ENCODE measurements at places on chromosomes 6 and 20. TPM values are rescaled to one million over a fixed set of nuclear protein-coding genes. Genes with fewer than 3 reads are reported as not detected.

IL17A gene
- total RNA-seq, result not detected

OTOR gene
- not detected for total RNA-seq

- no peak overlapping the region for H3K4me3 ChIP-seq
- H3K4me1 ChIP-seq, result no peaks in the 10 kb centered on the region
- no peaks in the 10 kb centered on the region for H3K27me3 ChIP-seq
- peak; percentile 57 for DNase-seq
- no peaks in the 10 kb centered on the region for H3K36me3 ChIP-seq
These were observed 66.6 kb downstream of the PREX1 start for GRCh38 chr20:48761023-48761785.

HMGCLL1 gene
- not detected for total RNA-seq

DNA sequence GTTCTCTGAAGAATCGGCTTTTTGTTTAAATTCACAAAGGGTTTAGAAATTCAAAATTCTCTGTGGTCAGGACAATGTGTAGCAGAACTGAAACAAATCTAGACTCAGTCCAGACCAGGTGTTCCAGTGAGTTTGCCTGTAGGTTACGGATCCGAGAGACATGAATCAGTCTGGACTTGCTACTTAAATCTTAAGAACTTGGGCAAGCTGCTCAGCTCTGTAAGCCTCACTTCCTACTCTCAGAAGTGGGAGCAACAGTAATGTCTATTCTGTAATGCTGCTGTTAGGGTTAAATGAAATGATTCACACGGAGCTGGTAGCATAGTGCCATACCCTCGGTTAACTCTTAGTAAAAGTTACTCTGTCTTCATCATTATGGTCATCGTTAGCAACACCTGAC lies 37.7 kb downstream of the HECA start:
- no peak for DNase-seq
- no peak overlapping the region for H3K4me3 ChIP-seq
- no peaks in the 10 kb centered on the region for H3K4me1 ChIP-seq
- H3K36me3 ChIP-seq, result no peaks in the 10 kb centered on the region
- no peaks in the 10 kb centered on the region for H3K27me3 ChIP-seq

GRCh38 chr6:4693173-4693970 lies 82.8 kb upstream of the CDYL start:
- H3K36me3 ChIP-seq, result no peaks in the 10 kb centered on the region
- no peaks in the 10 kb centered on the region for H3K4me1 ChIP-seq
- DNase-seq, result no peak

LTB gene
- not detected for total RNA-seq

- H3K36me3 ChIP-seq, result no peaks in the 10 kb centered on the region
- no peak for DNase-seq
- H3K4me3 ChIP-seq, result no peak overlapping the region
- no peaks in the 10 kb centered on the region for H3K27me3 ChIP-seq
- peaks cover 22% of the 10 kb centered on the region for H3K4me1 ChIP-seq
These were observed 15.1 kb downstream of the PCK1 start for GRCh38 chr20:57576002-57576401.

OR2J2 gene
- not detected for total RNA-seq

DNA sequence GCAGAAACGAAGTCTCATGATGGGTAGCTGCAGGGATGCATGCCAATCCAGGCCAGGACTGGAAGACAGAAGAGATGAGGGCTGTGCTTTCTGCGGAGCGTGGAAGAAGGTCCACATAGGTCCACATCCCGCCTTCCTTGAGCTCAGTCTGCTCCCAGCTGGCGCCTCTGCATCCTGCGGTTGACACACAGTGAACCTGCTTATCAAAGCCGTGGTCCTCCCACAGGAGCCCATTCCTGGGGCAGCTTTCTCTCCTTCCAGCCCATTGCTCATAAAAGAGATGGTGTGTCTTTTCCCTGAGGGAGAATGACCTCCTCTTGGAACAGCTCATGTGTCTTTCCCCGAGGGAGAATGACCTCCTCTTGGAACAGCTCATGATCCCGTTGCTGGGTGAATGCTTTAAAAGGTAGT lies 225.4 kb downstream of the CDH4 start:
- H3K4me3 ChIP-seq, result no peak overlapping the region
- DNase-seq, result no peak
- H3K4me1 ChIP-seq, result no peaks in the 10 kb centered on the region
- H3K27ac ChIP-seq, result no peak overlapping the region
- H3K36me3 ChIP-seq, result no peaks in the 10 kb centered on the region
- H3K27me3 ChIP-seq, result no peaks in the 10 kb centered on the region

GRCh38 chr20:42276718-42277602 lies 658.8 kb upstream of the CHD6 start:
- H3K27me3 ChIP-seq, result no peaks in the 10 kb centered on the region
- H3K4me3 ChIP-seq, result no peak overlapping the region
- no peak overlapping the region for H3K27ac ChIP-seq
- no peak for DNase-seq
- no peaks in the 10 kb centered on the region for H3K36me3 ChIP-seq

KCNK17 gene
- total RNA-seq, result not detected

GRCh38 chr6:90183587-90184333 lies 112.9 kb downstream of the BACH2 start:
- H3K4me3 ChIP-seq, result no peak overlapping the region
- no peaks in the 10 kb centered on the region for H3K27me3 ChIP-seq
- no peaks in the 10 kb centered on the region for H3K36me3 ChIP-seq
- DNase-seq, result no peak

C4B gene
- total RNA-seq, result 20.3 TPM

ID4 gene
- total RNA-seq, result 5.7 TPM

GABRR1 gene
- total RNA-seq, result not detected

- H3K4me1 ChIP-seq, result peaks cover 9% of the 10 kb centered on the region
- H3K27ac ChIP-seq, result peak overlapping the region; percentile 40
- DNase-seq, result no peak
- H3K36me3 ChIP-seq, result no peaks in the 10 kb centered on the region
These were observed 47.2 kb downstream of the DHX35 start for GRCh38 chr20:39009348-39009747.

DNA sequence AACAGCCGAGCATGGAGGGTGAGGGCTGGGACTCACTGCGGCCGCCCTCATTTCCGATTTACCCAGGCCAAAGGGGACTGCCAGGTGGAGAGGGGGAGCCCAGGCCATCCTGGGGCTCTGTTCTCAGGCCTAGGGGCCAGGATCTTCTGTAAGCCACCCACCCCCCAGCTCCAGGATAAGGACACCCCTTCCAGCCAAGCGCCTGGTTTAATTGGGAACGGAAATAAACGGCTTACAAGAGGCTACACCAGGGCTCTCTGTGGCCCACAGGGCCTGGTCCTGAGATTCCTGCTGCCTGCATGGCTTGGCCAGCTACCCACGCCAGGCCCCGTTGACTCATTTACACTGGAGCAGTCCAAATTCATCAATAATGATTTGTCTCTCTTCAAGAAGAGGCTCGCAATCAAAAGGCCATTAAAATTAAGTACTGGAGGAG lies 68.1 kb upstream of the TOP1 start:
- peaks cover 4% of the 10 kb centered on the region for H3K27me3 ChIP-seq
- DNase-seq, result no peak

DNA sequence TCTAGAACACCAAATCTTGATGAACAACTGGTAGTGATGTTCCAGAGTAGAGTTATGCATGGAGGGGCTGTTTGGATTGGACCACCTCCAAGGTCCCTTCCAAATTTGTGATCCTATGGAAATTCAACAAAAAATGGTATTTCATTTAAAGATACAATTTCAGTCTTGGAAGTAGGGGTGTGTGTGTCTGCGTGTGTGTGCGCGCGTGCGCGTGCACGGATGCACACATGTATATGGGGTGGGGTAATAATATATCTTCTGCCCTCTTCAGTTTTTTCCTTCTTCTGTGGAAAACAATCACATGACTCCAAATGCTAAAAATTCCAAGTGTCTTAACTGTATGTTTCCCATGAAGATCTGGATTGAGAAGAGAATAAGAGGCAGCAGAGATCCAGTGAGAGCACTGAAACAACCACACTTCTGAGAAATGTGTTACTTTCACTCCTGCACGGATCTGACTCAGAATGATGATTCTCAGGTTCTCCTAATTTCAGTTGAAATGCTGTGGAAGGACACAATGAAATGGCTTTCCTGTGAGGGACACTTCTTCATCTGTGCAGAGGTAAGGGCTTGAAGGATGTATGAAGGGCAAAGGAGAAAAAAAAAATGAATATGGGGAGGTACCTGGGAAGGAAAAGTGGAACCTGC lies 10.6 kb upstream of the IL17F start:
- no peaks in the 10 kb centered on the region for H3K4me1 ChIP-seq
- H3K36me3 ChIP-seq, result no peaks in the 10 kb centered on the region
- no peak overlapping the region for H3K4me3 ChIP-seq
- peaks cover 32% of the 10 kb centered on the region for H3K27me3 ChIP-seq

- H3K27me3 ChIP-seq, result no peaks in the 10 kb centered on the region
- H3K4me1 ChIP-seq, result peaks cover 7% of the 10 kb centered on the region
- no peak overlapping the region for H3K4me3 ChIP-seq
- H3K27ac ChIP-seq, result no peak overlapping the region
These were observed 71.0 kb upstream of the SIRPA start for GRCh38 chr20:1824181-1824580.

- H3K4me1 ChIP-seq, result no peaks in the 10 kb centered on the region
- no peak overlapping the region for H3K27ac ChIP-seq
- H3K36me3 ChIP-seq, result no peaks in the 10 kb centered on the region
These were observed 28.9 kb upstream of the CD83 start for GRCh38 chr6:14088600-14089192.

DNA sequence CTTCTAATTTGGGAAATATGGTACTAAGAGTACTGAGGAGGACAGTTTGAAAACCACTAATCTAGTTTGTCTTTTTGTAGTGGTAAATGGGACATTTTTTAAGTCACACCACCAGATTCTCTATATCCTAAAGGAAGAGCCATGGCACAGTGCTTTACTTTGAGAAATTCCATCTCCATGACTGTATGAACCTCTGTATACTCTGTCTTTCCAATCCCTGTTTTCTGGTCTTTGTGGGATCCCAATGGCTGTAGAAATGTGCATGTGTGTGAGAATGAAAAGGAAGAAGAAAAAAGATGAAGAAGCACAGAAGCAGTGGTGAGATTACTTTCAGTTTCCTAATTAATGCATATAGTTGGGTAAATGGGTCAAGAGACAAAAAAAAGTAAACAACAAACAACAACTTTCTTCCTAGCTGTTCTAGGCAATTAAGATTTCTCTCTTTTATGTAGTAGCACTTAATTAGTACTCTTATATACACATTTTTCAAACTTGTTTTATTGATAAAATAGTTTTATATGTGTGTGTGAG lies 141.2 kb upstream of the HCRTR2 start:
- H3K27me3 ChIP-seq, result no peaks in the 10 kb centered on the region
- DNase-seq, result no peak
- H3K36me3 ChIP-seq, result no peaks in the 10 kb centered on the region
- no peak overlapping the region for H3K4me3 ChIP-seq
- no peak overlapping the region for H3K27ac ChIP-seq

C6orf132 gene
- 26.1 TPM for total RNA-seq

GRCh38 chr6:157291356-157291755 lies 32.0 kb downstream of the TMEM242 start:
- no peaks in the 10 kb centered on the region for H3K4me1 ChIP-seq
- H3K27ac ChIP-seq, result no peak overlapping the region
- H3K36me3 ChIP-seq, result peaks cover 2% of the 10 kb centered on the region
- no peak for DNase-seq
- no peaks in the 10 kb centered on the region for H3K27me3 ChIP-seq
- no peak overlapping the region for H3K4me3 ChIP-seq

DNA sequence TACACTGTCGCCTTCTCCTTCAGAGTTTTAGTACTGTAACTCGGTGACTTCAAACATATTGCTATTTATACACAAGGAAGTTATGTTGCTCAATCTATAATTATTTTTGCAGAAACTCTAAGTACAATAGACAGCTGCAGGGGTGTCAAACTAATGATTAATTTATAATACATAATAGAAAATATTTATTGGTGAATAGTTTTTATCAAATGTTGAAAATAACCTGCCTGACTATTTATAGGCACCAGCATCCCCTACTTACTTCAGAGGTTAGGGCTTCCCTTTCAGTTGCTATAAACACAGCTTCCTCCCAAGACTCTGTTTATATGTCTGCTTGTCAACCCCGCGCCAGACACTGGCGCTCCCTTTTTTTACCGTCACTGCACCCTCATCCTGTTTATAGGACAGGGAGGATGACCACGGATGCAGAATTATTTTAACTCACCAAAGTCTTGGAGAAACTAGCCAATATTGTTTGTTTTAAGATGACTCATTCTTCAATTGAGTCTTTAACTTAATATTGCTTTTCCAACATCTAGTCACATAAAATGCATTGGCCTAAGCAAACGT lies 225.0 kb downstream of the ALDH8A1 start:
- no peaks in the 10 kb centered on the region for H3K36me3 ChIP-seq
- no peak overlapping the region for H3K4me3 ChIP-seq
- no peak for DNase-seq
- peaks cover 10% of the 10 kb centered on the region for H3K4me1 ChIP-seq
- H3K27me3 ChIP-seq, result no peaks in the 10 kb centered on the region

- H3K27me3 ChIP-seq, result peaks cover 39% of the 10 kb centered on the region
- peak; percentile 16 for DNase-seq
- peaks cover 4% of the 10 kb centered on the region for H3K4me1 ChIP-seq
- no peak overlapping the region for H3K4me3 ChIP-seq
- H3K27ac ChIP-seq, result no peak overlapping the region
These were observed 36.8 kb downstream of the FOXQ1 start for GRCh38 chr6:1348675-1349074.

GRCh38 chr20:62921119-62921687 lies 5.1 kb downstream of the DIDO1 start:
- H3K36me3 ChIP-seq, result no peaks in the 10 kb centered on the region
- no peaks in the 10 kb centered on the region for H3K27me3 ChIP-seq
- no peak overlapping the region for H3K4me3 ChIP-seq
- H3K4me1 ChIP-seq, result peaks cover 71% of the 10 kb centered on the region
- no peak overlapping the region for H3K27ac ChIP-seq

GRCh38 chr20:63014710-63015109 lies 7.9 kb upstream of the BHLHE23 start:
- H3K27ac ChIP-seq, result no peak overlapping the region
- H3K27me3 ChIP-seq, result peaks cover 97% of the 10 kb centered on the region
- H3K4me1 ChIP-seq, result no peaks in the 10 kb centered on the region

CD83 gene
- total RNA-seq, result 0.82 TPM
